NCI-H187 treated with DMSO at 0.1 percent for 48 hours (cell line): ENCODE measurements at places on chromosomes 12 and 14.

- no peak for DNase-seq
Observed at GRCh38 chr14:101992708-101993107, 28.3 kb downstream of the DYNC1H1 start.

DNA sequence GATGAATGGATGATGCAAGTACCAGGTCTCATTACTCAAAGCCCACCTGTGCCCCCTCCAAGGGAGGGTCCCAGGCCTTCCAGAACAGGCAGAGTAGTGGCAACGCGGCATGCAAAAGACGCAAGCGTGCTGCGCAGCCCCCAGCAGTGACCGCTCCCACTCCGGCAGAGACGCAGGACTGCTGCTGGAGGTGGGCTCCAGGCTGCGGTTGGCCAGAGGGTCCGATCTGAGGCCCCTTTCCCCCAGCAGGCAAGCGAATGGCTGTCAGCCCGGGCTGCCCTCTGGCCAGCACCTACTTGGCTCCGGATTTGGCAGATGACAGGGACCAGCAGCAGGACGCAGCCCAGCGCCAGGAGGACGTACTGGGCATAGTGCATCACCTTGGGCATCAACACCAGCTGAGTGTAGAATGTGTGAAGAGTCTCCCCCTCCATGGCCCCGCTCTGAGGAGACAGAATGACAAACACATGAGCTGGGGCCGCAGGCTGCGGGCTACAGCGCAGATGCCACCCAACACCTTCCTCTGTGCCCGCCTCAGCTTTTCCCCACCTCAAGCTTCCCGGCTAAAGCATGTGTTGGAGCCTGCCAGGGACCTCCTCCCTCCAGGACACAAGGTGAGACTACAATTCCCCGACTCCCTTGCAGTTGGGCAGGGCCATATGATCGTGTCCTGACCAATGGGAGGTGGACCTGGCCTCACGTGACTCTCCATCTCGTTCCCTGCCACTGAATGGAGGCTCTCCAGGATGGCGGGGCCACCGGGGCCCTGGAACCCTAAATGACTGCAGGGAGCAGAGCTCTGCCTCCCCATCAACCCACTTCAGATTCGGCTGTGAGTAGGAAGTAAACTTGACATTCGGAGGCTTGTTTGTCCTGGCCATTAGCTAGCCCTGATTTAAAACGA, 77.4 kb downstream of the SCARB1 start:
- DNase-seq = peak; percentile 82

- DNase-seq = no peak
Observed at GRCh38 chr14:77109656-77110055, 11.6 kb downstream of the CIPC start.

GRCh38 chr12:50524621-50525020, 19.8 kb downstream of the DIP2B start:
- DNase-seq = no peak

GRCh38 chr12:83408851-83409250, 722.1 kb downstream of the TMTC2 start:
- DNase-seq = no peak
